ENCODE measurements at places on chromosomes 12 and 14.

DNA sequence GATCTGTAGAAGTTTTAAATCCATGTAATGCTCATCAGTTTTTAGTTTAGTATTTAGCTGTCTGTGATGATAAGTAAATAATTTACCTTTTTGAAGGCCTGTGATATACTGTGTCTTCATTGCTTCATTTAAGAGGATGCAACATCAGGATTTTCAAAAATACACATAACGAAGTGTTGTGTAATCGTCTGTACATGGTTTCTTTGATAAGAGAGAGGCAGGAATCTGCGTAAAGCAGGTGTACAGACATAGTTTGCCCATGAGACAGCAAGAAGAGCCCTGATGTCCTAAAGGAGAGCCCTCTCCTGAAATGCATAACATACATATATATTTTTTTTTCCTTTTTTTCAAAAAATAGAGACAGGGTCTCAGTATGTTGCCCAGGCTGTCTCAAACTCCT lies 44.8 kb downstream of the RASSF3 start:
- no peak for DNase-seq

- no peak for DNase-seq
These were observed 19.6 kb downstream of the NOXRED1 start for GRCh38 chr14:77403768-77404167.

DNA sequence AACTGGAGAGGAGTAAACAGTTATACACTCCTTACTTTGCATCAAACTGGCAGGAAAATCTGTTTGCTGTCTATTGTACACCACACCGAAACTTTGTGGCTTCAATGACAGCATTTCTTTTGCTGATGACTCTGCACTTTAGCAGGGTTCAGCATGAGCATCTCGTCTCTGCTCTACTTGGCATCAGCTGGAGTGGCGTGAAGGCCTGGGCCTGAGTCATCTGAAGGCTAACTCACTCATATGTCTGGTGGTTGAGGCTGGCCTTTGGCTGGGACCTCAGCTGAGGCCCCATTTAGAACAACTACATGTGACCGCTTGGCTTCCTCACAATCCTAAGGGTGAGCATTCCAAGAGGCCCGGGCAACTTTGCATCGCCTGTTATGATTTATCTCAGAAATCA lies 28.7 kb upstream of the REP15 start:
- DNase-seq: no peak

GRCh38 chr12:31828071-31828470 lies 99.2 kb upstream of the AMN1 start:
- no peak for DNase-seq

DNA sequence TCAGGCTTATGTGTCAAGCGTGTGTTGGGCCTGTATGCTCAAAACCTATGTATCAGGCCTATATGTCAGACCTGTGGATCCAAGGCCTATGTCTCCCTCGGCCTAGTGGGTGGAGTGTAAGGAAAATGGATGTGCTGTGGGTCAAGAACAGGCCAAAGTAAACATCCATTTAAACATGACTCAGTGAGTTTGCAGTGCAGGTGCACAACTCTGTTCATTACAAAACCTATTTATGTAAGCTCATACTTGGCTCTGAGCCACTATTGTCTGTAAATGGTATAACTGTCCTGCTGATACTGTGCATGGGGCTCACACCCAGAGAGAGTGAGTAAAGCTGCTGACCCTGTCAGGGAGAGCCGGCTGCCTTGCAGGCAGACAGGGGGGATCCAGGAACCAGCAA lies 249.7 kb upstream of the AVPR1A start:
- DNase-seq: no peak

GRCh38 chr12:3885277-3886094 lies 12.3 kb upstream of the PARP11 start:
- peak; percentile 46 for DNase-seq

DNA sequence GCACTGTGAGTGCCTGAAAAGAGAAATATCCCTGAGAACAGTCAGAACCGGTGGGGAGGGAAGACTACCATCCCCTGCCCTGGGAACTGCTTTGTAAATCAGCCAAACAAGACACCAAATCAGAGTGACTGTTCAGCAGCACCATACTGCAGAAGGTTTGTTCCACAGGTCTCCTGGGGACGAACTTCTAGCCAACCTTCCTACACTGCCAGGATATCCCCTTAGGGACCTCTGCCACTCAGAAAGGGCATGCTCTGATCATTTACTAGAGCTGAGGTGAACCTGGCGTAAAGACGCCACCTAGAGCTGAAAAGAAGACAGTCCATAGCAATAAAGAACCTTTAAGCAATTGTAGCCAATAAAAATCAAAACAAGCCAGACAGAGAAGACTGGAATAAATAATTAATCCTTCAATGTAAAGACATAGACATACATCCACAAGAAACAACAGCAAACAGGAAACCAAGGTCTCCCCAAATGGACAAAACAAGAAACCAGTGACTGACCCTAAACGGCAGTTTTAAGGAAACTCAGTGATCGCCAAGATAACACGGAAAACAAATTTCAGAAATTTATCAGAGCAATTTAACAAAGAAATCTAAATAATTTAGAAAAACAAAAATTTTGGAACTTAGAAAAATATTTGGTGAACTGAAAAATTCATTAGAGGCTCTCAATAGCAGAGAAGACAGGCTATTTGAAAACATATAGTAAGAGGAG lies 228.1 kb upstream of the AMIGO2 start:
- peak; percentile 49 for DNase-seq

DNA sequence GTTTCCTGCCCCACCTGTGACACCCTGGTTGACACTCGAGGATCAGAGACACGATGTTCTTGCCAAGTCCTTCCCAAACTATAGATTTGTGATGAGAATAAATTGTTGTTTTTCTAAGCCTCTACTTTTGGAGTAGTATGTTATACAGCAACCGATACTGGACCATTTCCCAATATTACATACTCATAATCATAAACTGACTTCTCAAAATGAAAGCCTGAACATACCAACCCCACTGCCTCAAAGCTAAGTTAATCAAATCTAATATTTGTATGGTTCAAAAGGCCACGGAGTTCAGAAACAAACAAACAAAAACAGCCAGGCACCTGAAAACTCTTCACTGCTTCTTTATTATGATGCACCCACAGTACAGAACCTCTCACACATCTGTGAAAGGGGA lies 52.3 kb upstream of the GPHB5 start:
- DNase-seq: no peak

GRCh38 chr12:32435921-32436705 lies 36.8 kb downstream of the FGD4 start:
- DNase-seq: no peak

- DNase-seq: no peak
These were observed 129.4 kb downstream of the PDE3A start for GRCh38 chr12:20497707-20498106.

GRCh38 chr14:35229084-35229791 lies 62.9 kb upstream of the PSMA6 start:
- no peak for DNase-seq

DNA sequence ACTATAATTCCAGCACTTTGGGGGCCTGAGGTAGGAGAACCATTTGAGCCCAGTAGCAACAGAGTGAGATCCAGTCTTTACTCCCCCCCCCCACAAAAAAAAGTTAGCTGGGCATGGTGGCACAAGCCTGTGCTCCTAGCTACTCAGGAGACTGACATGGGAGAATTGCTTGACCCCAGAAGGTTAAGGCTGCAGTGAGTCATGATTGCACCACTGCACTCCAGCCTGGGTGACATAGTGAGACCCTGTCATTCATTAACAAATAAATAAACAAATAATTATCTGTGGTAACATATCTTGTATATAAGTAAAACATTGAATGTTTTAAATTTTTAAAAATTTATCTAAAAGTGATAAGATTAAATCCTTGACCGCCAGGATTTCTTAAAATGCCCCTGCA lies 4.8 kb downstream of the ENTPD5 start:
- DNase-seq: no peak

- no peak for DNase-seq
These were observed 157.2 kb downstream of the GARIN6 start for GRCh38 chr12:99804715-99805114.

GRCh38 chr12:6734506-6735387 lies 10.9 kb downstream of the COPS7A start:
- no peak for DNase-seq

GRCh38 chr14:32508281-32508680 lies 179.2 kb downstream of the AKAP6 start:
- no peak for DNase-seq

DNA sequence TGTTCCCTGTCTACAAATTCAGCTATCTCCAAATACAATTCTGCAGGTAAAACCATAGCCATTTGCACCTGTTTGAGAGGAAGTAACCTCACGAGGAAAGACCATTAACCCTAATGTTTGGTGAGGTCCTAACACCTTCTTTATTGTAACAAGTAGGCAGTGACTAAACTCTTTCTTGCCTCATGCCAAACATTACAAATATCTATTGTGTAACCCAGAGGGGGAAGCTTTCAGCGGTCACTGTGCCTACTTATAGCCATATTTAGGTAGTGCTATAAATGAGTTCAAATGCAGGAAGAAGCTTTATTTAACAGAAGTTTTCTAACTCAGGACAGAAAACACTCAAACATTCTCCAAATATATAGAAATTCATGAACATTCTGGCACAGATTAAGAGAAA lies 252.7 kb downstream of the LRFN5 start:
- no peak for DNase-seq

DNA sequence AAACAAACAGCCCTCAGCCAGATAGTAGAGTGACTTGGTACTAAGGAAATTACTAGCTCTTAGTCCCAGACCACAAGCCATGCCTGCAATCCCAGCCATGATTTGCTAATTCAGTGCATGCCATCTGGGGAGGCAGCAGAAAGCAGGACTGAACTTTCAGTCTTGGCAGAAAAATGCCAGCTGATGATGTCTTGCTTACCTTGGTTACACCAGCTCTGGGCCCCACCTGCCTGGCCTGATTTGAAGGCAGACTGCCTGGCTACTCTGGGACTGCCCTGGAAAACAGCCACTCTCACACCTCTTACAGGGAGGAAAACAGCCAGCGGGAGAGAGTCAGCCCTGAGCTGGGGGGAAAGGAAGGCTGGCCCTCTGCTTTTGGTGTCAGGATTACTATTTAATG lies 4.6 kb upstream of the UNC119B start:
- DNase-seq: no peak

DNA sequence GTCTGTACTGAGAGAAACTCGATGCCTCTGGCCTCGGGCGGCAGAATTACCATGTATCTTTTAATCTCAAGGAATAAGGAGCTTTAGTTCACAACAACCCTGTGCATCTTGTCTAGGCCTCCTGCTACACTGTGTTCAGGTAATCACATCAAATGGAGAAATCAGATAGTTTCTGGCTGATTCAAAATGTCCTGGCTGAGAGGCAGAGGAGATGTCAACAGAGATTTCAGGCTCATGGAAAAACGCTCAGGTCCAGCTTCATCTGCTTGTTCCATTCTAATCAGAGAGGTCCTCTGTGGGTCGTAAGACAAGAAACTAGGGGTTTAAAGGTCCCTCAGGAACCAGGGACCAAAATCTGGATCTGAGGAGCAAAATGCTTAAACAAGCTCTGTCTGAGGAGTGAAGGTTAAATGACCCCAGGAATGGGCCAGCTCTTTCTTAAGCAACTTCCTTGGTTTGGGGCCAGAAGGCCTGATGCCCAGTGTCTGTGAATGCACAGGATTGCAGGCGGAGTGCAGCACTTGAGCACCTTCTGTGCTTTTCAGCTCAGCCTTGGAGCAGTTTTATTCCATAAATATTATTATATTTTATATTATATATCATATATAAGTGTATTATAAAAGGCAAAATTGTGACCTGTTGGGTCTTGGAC lies 170.2 kb upstream of the PRICKLE1 start:
- DNase-seq: no peak

DNA sequence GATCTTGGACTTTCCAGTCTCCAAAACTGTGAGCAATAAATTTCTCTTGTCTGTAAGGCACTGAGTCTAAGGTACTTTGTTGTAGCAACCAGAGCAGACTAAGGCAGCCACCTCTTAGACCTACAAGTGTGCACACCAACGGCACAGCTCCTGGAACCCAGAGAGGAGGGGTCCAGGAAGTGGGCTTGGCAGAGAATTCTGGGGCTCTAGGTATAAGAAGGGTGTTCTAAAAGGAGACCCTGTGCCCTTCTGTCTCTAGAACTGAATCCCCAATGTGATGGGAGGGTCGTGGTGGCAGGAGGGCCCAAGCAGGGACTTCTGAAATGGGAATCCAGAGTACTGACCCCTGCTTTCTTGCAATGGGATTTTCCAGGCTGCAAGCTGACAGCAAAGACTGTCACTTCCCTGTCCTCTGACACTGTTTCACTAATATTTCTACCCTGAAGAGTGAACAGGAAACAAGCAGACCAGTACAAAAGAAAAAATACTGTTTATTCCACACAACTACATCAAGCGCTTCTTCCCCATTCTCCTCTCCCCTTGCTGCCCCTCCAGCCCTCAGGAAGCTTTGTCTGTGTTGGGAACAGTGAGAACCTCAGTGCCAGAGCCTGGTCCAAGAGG lies 13.6 kb upstream of the TFCP2 start:
- DNase-seq: no peak

DNA sequence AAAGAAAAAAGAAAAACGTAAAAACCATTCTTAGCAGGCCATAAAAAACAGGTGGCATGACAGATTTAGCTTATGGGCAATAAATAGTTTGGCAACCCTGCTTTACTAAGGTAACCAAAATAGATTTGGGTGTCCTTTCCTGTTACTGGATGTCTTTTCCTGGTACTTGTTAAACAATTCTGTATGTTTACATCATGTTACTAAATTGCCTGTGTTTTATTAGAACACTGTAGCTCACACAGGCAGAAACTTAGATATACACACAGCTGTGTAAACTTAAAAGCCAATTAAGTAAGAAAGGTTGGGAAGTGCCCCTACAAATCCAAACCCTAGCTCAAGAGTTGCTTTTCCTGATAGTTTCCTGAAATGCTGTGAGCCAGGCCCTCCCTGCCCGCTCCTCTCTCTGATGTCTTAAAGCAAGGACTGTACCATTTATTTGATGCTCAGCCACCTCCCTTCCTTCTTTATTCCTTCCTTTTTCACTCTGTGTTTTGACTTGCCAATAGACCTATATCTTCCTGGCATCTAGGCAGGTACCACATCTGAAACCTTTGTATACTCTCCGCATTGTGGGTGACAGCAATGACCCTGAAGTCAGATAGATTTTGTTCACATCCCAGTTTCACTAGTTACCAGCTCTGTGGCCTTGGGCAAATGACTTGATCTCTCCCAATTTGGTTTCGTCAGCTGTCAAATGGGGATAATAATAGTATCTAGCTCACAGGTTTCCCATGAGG lies 3.7 kb upstream of the CAMKK2 start:
- DNase-seq: no peak

DNA sequence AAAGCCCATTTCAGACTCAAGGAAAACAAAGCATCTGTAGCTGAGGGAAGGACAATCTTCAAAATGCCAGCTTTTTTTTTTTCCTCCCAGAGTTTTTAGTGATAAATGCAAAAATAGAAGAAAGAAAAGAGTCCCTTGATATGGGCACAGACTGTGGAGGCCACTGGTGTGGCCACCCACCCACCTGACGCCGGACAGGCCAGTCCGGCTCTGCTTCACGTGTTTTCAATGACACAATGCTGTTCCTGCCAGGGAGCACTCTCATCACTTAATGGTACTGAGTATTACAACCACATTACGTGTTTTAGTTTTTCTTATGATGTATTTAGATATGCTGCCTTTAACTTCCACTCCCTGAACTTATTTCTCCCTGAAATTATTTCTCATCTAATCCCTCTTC lies 155.7 kb upstream of the HIF1A start:
- no peak for DNase-seq

GRCh38 chr12:72271451-72272090 lies 599 bp upstream of the TRHDE start:
- no peak for DNase-seq

Data from activated CD4-positive, alpha-beta T cell treated with anti-CD3 and anti-CD28 coated beads, Interleukin-2, amount 50 U/mL, for 24 hours (primary cell).